ENCODE measurements at places on chromosomes 5 and 9.

DNA sequence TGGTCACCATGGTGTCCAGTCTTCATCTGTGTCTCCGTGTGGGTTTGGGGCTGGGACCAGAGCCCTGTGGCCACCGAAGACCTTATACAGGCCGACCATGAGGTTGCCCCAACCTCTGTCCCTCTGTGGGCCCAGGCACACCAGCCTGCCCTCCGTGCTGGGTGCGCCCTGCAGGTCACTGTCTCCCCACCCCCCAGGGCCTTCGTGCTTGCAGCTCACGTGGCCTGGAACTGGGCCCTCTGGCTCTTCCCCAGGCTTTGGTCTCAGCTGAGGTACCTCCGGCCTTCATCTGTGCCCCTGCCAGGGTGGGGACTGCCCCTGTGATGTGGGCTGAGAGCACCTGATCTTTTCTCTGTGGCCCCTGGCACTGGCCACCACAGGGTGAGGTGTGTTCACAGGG lies 92.1 kb downstream of the RXRA start:
- no peak for DNase-seq

GRCh38 chr5:68396722-68397121 lies 181.2 kb downstream of the PIK3R1 start:
- no peak for DNase-seq

DNA sequence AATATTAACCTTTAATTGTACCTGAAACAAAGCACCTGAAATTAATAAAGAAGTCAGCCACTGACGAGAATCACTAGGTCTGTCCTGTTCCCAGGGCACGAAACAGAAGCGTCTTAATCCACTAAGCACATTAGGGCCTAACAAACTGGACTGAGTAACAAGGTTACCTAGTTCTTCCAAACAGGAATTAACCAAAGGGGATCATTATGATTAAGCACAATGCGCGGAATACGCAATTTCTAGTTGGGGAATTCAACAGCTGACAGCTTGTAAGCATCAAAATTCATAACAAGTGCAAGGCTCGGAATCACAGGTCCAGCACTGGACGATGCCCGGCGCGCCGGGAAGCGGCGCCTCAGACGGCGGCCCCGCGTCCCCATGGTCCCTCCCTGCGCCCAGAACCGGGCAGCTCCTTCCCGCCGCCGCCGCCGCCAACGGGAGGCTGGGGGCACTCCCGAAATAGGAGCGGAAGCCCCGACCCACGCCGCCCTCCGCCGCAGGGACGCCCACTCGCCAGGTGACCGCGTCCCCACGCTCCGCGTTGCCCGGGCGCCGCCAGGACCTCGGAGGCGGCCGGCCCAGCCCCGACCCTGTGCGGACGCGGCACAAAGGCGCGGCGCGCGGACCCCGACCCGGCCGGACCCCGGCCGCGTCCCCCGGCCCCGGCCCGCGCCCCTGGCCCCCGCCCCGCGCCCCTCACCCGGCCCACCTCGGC lies 898 bp downstream of the CAMSAP1 start:
- peak; percentile 38 for DNase-seq

DNA sequence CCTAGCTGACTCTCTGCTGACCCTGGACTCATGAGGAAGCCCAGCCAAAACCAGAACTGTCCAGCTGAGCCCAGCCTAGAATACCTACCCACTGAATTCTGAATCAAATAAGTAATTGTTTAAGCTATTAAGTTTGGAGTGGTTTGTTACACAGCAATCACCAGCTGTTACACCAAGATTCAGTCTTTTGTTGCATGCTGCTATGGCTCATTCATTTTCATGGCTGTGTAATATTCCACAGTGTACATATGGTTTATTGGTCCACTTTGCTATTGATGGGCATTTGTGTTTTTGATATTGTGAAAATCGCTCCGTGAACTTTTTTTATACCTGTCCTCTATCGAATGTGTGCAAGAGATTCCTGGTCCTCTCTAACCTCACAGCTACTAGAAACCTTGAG lies 156.4 kb downstream of the FGF18 start:
- no peak for DNase-seq

GRCh38 chr9:135489188-135489906 lies 9.8 kb downstream of the PPP1R26 start:
- no peak for DNase-seq

DNA sequence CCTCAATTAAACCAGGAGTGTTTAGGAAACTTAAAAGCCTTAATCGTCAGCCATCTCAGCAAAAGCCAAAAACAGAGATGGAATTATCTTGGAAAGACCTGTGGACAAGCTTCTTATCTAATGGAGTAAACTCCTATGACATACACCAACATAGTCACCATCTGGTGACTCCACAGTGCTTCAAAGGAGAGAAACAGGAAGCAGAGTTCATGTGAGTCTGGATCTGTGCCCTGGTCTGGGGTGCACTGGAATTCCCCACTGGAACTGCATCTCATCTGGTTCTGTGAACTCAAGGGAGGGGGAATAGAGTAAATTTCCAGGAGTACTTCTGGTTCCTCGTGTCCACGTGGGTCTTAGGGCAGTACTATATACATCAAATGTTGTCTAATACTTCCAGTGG lies 36.3 kb upstream of the KCNN2 start:
- DNase-seq = no peak

DNA sequence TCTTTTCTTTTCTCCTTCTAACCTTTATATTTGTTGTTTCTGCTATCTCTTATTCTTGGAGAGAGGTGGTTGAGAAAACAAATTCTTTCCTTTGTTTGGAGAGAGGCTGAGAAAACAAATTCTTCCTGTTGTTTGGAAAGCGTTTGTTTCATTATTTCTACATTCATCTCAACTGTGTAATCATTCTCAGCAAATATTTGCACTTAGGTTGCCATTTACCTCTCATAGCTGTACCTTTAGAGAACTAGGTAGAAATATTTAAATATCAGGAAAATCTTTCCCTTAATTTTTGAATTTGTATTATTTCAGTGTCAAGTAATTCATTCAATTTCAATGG lies 1824.4 kb upstream of the CDH9 start:
- no peak for DNase-seq

- DNase-seq = no peak
Observed at GRCh38 chr9:35191105-35191504, 29.3 kb downstream of the UNC13B start.

- DNase-seq = peak; percentile 26
Observed at GRCh38 chr5:58983526-58984452, 400.9 kb downstream of the RAB3C start.

DNA sequence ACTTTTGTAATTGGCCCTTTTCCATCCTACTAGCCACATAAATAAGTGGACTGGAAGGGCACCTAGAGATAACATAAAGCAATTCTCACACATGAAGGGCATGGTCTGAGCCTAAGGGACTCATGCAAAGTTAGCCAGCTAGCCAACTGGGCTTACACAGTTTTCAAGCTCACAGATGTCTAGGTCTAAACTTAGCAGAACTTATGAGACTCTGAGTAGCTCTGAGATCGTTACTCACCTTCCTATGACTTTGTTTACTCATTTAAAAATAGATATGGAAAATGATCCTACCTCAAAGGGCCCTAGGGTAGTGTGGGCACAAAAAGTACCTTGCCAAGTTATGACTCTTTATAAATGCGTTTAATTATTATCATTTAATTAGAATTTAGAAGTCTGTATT lies 410.4 kb upstream of the MPDZ start:
- DNase-seq = no peak

- peak; percentile 87 for DNase-seq
Observed at GRCh38 chr9:116687074-116687753, at the start of gene TRIM32. Gene TRIM32 (plus strand): TSS chr9:116687305. CDS start chr9:116697743, 10,438 bp downstream.

DNA sequence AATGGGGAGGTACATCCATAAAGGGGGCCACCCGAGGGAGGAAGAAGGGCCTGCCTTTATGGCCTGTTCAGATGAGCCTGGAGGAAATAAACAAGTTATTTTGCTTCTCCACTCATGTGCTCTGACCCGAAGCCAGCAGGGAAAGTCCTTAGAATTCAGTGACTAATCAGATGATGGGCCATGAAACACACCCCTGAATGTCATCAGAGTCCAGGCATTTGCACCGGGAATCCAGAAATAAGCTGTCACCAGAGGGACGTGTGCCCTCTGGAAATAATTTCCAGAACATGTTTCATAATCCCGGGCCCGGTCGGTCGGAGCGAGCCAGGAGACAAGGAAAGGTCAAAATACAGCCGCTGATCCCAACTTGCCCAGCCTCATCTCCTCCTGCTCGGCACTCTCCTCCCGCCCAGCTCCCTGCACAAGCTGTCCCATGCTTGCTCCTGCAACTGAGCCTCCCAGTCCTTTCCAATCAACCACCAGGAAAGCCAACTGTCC lies 73.6 kb upstream of the ZNF622 start:
- DNase-seq = peak; percentile 93

- no peak for DNase-seq
Observed at GRCh38 chr5:174549254-174549653, 175.1 kb upstream of the MSX2 start.

- no peak for DNase-seq
Observed at GRCh38 chr5:129177451-129177850, 82.9 kb downstream of the ISOC1 start.

DNA sequence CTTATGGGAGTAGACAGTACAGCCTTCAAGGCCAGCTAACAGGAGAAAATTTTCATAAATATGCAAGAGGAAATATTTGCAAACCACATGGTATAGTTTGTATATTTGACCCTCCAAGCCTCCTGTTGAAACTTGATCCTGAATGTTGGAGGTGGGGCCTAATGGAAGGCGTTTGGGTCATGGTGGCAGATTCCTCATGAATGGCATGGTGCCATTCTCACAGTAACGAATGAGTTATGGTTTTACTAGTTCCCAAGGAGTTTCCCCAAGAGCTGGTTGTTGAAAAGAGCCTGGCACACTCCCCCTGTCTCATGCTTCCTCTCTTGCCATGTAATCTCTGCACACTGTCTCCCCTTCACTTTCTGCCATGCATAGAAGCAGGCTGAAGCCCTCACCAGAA lies 3.3 kb upstream of the PAIP1 start:
- peak; percentile 58 for DNase-seq

GRCh38 chr9:35163413-35163812 lies 1.6 kb downstream of the UNC13B start:
- no peak for DNase-seq

GRCh38 chr5:6453937-6454560 lies 5.4 kb downstream of the UBE2QL1 start:
- no peak for DNase-seq

DNA sequence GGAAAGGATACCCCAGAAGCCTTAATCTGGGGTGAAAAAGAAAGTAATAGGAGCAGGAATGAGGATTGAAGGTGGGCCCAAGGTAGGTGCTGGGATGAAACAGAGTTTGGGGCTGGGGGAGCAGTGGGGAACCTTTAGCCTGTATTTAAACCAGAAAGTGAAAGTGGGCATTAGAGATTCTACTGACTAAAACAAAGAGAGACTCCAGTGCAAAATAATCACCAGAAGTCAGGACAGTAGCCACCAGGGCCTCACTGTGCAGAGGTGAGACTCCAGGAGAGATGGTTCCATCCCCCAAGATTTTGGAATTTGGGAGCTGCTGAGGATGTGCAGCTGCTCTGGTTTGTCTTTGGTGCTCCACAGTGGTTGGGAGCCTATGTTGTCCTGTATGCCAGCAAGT lies 13.1 kb downstream of the DNAJB5 start:
- no peak for DNase-seq

- DNase-seq = no peak
Observed at GRCh38 chr9:136075881-136076678, 19.0 kb downstream of the NACC2 start.

DNA sequence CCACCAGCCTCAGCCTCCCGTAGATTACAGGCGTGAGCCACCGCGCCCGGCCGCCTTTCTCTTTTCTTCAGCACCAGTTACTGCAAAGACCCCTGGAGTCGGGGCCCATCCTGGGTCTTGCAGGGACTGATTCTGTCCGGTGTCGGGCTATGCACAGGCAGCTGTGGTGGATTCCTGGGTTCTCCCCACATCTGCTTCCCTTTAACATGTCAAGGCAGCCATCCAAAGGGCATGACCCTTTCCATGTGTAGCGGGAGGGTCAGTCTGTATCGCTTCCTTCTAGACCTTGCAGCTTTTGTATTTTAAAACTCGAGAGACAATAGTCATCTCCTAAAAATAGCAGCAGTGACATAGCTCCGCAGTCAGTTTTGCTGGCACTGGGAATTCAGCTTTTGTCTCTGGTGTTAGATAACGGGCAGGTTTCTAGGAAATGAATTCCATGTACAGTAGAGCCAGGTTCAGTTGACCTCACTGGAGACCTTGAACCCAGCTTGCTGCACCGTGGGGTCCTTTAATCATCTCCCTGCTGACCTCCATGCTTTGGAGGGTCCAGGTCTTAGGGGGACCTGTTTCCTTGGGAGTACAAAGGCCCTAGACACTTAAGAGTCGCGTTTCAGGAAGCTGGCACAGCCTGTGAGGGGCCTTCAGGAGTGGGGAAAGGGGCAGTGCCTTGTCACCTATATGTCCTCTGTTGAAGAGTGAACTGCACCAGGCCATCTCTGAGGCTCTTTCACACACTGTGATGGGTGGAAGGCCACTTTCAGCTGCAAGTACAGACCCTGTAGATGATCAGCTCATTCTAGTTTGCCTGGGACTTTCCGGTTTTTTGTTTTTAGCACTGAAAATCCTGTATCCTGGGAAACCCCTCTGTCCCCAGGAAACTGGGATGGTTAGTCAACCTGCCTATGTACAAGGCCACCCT lies 13.8 kb downstream of the ANKRD33B start:
- DNase-seq = peak; percentile 62

GRCh38 chr9:83633255-83633654 lies 10.3 kb downstream of the IDNK start:
- no peak for DNase-seq

DNA sequence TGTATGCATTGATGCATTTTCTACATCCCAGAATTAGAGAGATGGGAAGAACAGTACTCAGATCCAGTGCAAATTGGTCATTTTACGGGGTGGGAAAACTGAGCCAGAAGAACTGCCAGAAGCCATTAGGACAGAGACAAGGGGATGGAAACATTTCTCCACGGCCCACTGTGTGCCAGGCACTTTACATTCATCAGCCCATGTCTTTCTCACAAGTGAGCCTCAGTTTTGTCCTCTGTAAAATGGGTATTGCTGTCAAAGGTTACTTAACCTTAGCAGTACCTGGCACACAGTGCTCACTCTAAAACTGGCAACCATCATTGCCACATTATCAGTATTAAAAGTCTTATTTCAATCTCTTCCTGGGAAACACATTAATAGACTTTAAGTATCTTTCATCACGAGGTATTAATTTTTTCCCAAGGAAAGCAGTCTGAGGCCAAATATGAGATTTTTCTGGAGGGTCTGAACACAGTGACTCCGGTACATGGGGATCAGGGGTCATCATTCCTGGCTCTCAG lies 5.2 kb downstream of the DUSP1 start:
- DNase-seq = no peak

All from AG10803 (cell line).